NCI-H1417 (cell line): ENCODE measurements at places on chromosomes 1 and 21.

GRCh38 chr21:14099570-14099969 is 111.2 kb downstream of the LIPI start:
- DNase-seq, result no peak

DNA sequence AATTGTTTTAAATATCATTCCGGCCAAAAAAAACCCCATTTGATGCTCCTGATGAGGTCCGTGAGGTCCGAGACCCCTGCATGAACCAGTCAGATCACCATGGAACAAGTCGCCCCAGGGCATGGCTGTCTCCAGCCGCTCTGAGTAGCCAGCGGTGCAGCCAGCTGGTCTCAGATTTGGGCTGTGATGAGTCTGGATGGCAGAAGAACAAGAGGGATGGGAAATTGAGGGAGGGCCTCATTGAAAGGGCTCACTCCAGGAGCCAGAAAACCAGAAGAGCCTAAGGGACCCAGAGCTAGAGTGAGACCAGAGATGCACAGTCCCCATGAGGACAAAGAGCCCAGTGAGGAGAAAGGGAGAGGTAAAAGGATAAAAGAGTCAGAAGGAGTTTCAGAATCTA is 174.0 kb downstream of the TOMM20 start:
- no peak for DNase-seq

GRCh38 chr1:81387446-81387845 is 413.3 kb upstream of the ADGRL2 start:
- no peak for DNase-seq

DNA sequence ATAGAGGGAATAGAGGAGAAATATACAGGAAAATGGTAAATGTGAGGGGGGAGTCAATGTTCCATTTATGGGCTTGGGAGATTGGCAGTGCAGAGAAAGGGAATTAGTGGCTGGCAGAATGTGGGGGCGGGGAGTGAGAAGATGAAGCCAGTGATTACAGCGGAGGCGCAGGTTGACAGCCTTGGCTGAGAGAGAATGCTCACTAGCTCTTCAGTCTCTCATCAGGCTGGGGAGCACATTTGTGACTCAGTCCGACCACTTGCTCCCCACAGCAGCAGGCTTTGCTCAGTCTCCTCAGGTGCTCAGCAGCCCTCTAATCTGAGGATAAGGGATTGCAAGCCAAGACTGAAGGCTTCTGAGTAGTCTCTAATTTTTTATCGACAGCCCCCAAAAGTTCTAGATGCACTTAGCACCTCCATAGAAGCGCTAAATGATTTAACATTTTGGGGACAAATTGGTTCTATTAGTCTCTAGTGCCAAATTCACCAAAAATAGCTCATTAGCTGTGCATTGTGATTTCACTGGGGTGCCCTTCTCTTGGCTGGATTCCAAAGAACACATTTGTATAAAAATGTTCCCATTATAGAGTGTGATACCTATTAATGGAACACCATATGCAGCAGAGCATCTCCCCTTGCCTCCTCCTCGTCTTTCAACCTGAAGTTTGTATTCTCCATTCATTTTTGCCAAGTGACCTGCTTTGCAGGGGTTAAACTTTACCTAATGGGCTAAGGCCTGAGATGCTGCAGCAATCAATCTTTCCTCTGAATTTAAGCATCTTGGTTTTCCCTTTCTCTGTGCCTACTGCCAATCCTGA is 191.8 kb downstream of the ZNF326 start:
- DNase-seq, result no peak

DNA sequence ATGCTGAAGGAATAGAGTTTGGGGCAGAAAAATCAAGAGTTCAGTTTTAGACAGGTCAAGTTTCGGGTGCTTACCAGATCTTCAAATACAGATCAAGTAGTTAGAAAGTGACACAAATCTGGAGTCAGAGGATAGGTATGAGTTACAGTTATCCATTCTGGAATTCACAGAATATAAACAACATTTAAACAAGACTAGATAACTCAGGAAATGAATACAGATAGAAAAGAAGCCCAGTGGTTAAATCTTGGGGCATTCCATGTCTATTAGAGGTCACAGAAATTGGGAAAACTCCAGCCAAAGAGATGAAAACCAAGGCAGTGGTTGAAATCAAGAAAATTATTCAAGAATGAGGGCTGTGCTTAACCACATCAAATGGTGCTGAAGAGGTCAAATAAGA is 187.0 kb upstream of the HP1BP3 start:
- no peak for DNase-seq

GRCh38 chr1:54710841-54711240 is 4.8 kb upstream of the TTC4 start:
- DNase-seq, result no peak

DNA sequence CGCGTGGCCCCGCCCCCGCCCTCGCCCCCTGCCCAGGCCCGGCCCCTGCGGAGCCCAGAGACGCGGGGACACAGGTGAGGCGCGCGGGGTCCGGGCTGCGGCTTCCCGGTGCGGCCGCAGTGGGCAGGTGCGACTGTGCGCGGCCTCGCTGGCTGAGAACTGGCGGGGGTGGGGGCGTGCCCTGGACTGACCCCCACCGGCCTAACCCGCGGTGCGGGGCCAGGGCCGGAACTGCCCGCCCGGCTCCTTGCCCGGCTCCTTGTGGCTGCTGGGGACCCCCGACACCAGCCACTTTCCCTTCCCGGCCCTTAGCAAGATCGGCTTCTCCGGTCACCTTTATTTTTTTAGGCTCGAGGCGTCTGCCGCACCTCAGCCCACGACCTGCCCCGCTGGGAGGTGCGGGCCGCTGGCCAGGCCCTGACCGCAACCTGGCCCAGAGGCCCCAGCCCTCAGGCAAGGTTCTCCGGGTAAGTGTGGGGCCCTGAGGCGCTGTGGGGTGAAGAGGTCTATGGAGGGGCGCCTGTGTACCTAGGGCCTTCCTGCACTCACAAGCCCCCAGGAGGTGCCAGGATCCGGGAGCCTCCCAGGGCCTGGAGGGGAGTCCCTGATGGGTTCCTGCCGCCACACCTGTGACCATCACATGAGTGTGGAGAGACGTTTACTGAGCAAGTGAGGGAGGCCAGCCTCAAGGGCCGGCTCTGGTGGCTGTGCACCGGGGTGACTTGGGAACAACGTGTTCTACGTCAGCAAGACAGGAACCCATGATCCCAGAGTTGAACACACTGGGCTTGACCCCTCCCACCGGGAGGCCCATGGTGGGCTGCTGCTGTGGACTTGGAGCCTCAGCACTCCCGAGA is at the start of gene SMIM1:
TSS of gene SMIM1 (plus strand) at position 35 of the 857 bp plus-strand sequence. CDS start 2,625 bp downstream, outside the sequence.
- DNase-seq, result peak; percentile 28

GRCh38 chr1:175146529-175147213 is 45.9 kb downstream of the KIAA0040 start:
- peak; percentile 71 for DNase-seq

- DNase-seq, result no peak
Measured at GRCh38 chr1:55363268-55363667, 148.1 kb upstream of the USP24 start.

DNA sequence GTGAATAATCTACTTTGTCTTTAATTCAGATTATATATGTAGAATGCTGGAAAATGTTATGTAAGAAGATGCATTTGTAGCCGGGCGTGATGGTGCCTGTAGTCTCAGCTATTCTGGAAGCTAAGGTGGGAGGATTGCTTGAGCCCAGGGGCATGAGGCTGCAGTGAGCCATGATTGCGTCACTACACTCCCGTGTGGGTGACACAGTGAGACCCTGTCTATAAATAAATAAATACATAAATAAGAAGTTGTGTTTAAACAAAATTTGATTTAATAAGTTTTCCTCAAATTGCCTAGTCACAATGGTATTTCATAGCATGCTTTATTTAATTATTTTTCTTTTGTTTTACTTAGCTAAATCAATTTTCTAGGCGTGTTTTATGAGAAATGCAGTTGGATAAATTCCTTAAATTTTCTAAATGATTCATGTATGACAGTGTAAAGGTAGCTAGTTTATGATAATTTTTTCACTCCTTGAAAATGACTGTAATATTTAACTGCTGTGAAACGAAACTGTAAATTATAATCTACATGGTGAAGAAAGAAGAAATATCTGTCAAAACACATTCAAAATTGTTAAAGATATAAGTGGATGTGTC is 232.6 kb downstream of the SRGAP2C start:
- no peak for DNase-seq

- DNase-seq, result no peak
Measured at GRCh38 chr1:156281281-156281680, 1.3 kb downstream of the SMG5 start.

DNA sequence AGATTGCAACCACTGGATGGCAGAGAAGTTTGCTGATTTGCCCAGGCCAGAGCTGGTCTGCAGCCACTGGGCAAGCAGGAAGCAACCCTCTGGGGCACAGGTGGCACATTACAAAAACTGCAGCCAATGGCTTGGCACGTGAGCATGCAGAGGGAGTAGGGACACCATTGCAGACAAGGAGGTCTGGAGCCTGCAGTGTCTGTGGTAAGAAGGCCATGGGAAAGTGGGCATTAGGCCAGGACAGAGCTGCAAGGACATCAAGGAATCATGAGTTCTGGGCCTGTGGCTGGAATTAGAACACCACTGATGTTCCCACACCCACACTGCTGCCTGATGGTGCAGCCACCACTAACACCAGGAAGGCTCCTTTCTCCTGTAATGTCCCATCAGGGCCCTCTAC is 113.0 kb downstream of the TSEN15 start:
- DNase-seq, result no peak

DNA sequence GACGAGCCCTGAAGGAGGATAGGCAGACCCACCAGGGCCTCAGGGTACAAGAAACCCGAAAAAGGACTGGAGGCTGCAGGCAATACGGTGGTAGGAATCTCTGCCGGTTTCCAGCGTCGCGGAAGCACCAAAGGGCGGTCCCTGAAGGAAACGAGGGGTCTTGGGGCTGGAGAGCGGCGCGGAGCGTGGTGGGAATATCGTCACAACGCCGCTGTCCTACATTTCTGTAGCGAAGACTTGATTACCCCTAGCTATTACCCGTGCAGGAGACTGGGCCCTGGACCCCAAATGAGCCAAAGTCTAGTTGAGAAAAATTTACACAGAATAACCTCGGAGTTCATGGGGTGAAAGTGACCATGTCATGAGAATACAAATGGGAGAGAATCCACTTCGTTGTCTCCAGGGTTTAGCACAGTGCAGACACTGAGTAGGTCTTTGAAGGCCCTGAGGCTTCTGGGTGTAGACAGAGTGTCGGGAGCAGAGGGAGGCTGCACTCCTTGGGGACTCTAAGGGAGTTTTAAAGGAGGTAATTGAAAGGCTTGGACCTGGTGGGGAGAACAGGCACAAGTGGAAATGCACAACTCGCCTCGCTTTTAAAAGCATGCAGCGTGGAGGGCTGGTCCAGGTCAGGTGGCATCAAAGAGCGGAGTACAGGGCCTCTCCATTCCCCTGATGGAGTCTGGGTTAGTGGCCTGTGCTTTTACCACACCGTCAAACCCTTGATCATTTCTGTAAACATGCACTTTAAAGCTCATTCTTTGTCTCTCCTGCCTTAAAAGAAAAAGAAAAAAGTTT is 1.5 kb downstream of the ATP1A1 start:
- peak; percentile 32 for DNase-seq

DNA sequence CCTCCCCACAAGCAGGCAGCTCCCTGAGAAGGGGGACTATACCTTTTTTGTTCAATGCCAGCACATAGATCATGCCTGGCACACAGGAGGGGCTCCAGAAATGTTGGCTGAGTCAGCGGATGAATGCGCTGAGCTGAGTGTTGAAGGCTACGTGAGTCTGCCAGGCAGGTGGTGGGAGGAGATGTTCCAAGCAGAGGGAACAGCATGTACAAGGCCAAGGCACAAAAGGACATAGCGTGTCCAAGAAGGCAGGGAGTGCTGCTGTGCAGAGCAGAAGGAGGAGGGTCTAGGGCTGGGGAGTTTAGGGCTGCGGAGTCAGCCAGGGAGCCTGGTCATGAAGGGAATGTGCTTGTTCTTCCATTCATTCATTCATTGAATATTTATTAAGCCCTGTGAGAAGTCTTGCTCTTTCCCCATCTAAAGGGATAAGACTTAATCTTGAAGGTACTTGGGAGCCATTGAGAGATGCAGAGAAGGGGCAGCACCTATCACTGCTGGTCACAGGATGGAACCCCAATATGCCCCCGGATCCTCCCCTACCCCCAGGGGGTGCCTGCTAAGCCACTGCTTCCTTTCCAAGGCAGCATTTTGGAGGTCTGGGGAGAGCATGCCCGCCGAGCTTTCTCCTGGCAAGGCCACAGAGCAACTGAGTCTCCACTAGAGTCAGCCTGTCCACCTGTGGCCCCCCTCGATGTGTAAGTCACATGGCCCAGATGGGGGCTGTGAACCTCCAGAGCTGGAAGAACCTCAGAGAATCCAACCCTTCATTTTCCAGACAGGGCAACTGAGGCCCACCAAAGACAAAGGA is 31.2 kb upstream of the LAPTM5 start:
- DNase-seq, result no peak

- no peak for DNase-seq
Measured at GRCh38 chr1:18004278-18004677, 103.3 kb upstream of the IGSF21 start.

DNA sequence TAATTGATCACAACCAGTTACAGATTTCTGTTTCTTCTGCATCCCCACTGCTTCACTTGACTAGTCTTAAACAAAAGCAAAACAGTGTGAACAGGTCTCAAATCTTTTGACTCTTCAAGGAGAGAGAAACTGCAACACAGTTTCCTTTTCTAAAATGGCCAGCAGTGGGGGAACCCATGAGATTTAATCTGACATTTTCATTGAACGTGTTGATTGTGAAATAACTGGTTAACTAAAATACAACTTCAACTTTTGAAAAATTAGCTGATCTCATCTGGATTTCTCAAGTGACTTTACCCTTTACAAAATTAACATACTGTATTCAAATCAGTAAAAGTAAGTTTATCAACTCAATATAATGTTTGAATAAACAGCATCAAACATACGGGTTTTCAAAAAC is 143.0 kb downstream of the HFM1 start:
- DNase-seq, result no peak

GRCh38 chr1:9724706-9725476 is 73.4 kb downstream of the PIK3CD start:
- peak; percentile 27 for DNase-seq

GRCh38 chr1:24830680-24831272 is 85.5 kb downstream of the CLIC4 start:
- DNase-seq, result peak; percentile 50

DNA sequence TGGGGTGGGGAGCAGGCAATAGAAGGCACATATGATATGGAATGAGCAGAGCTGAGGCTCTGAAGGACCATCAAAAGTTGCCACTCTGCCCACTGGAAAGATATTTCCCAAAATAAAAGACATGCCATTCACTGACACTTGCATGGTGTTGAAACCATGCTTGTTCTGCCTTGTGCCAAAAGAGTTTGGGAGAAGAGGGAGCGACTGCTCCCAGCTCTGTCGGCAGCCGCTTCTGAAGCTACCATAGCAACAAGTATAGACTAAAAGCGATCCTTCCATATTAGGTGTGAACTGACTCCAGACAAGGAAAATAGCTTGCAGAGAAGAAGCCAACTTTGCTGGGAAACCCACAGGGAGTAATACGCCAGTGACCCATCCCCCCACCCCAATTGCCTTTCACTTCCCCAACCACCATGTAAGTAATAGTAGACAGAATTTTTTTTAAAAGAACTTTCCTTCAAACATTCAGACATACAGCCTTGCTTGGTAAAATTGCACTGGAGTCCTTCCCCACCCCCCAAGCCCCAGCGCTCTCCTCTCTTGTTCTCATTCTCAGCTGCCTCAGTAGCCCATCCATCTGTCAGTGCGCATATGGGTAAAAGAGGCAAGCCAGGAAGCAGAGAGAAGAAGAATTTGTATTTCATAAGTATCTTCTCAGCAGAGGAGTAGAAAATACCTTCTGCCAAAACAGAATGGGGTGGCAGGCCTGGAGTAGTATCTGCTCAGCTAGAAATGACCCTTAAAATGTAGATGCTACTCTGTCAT is 263.7 kb downstream of the OMA1 start:
- no peak for DNase-seq

GRCh38 chr1:166297993-166298392 is 131.2 kb upstream of the FAM78B start:
- no peak for DNase-seq
